ENCODE measurements at places on chromosomes 7 and 10. TPM values are rescaled to one million over a fixed set of nuclear protein-coding genes. Genes with fewer than 3 reads are reported as not detected.

DNA sequence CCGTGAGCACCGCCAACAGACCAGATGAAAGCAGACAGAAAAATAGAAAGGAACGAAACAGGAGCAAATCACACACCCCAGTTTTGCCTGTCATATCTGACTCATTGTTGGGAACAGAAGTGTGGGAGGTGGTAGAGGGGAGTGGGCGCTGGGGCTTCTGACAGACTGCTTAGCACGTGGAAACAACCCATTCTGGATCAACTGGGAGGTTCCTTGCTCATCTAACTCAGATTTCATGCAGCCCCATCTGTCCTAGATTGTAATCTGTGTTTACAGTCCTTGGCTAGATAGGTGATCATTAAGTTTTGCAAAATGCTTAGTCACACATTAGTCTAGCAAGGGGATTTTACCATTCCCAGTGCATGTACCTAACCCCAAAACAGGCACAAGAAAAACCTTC lies 154.1 kb downstream of the NRP1 start:
- H3K27me3 ChIP-seq: no peaks in the 10 kb centered on the region
- H3K27ac ChIP-seq: no peak overlapping the region
- H3K36me3 ChIP-seq: no peaks in the 10 kb centered on the region

- no peak for DNase-seq
- no peak overlapping the region for H3K4me3 ChIP-seq
- peaks cover 3% of the 10 kb centered on the region for H3K4me1 ChIP-seq
- H3K36me3 ChIP-seq: no peaks in the 10 kb centered on the region
- H3K27ac ChIP-seq: no peak overlapping the region
These were observed 55.4 kb downstream of the GLI3 start for GRCh38 chr7:42181566-42181965.

- no peaks in the 10 kb centered on the region for H3K4me1 ChIP-seq
- no peaks in the 10 kb centered on the region for H3K36me3 ChIP-seq
- no peak for DNase-seq
- H3K27ac ChIP-seq: no peak overlapping the region
- H3K27me3 ChIP-seq: no peaks in the 10 kb centered on the region
- no peak overlapping the region for H3K4me3 ChIP-seq
These were observed 5.5 kb downstream of the ADCK2 start for GRCh38 chr7:140678081-140678815.

GRCh38 chr7:15130666-15131541 lies 228.4 kb upstream of the DGKB start:
- no peaks in the 10 kb centered on the region for H3K4me1 ChIP-seq
- H3K4me3 ChIP-seq: no peak overlapping the region
- DNase-seq: no peak
- H3K27ac ChIP-seq: no peak overlapping the region

DNA sequence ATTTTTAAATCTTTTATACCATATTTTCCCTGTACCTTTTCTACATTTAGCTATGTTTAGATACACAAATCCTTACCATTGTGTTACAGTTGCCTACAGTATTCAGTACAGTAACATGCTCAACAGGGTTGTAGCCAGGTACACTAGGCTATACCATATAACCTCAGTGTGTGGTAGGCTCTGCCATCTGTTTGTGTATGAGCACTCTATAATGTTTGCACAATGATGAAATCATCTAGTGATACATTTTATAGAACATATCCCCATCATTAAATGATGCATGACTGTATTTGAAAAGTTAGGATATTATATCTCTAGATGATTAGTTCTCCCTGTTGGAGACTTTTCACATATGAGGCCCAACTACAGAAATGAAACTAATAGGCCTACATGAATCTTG lies 188.6 kb downstream of the STK31 start:
- no peak for DNase-seq
- H3K27me3 ChIP-seq: no peaks in the 10 kb centered on the region
- H3K27ac ChIP-seq: no peak overlapping the region
- no peak overlapping the region for H3K4me3 ChIP-seq
- no peaks in the 10 kb centered on the region for H3K36me3 ChIP-seq

- no peak overlapping the region for H3K27ac ChIP-seq
- H3K27me3 ChIP-seq: no peaks in the 10 kb centered on the region
- H3K4me1 ChIP-seq: no peaks in the 10 kb centered on the region
- H3K4me3 ChIP-seq: no peak overlapping the region
- no peaks in the 10 kb centered on the region for H3K36me3 ChIP-seq
These were observed 301.9 kb downstream of the AHR start for GRCh38 chr7:17600340-17600752.

- H3K4me3 ChIP-seq: no peak overlapping the region
- no peak overlapping the region for H3K27ac ChIP-seq
- H3K27me3 ChIP-seq: no peaks in the 10 kb centered on the region
- peaks cover 12% of the 10 kb centered on the region for H3K4me1 ChIP-seq
- DNase-seq: no peak
These were observed 89.6 kb downstream of the ATXN7L1 start for GRCh38 chr7:105786520-105787470.

DNA sequence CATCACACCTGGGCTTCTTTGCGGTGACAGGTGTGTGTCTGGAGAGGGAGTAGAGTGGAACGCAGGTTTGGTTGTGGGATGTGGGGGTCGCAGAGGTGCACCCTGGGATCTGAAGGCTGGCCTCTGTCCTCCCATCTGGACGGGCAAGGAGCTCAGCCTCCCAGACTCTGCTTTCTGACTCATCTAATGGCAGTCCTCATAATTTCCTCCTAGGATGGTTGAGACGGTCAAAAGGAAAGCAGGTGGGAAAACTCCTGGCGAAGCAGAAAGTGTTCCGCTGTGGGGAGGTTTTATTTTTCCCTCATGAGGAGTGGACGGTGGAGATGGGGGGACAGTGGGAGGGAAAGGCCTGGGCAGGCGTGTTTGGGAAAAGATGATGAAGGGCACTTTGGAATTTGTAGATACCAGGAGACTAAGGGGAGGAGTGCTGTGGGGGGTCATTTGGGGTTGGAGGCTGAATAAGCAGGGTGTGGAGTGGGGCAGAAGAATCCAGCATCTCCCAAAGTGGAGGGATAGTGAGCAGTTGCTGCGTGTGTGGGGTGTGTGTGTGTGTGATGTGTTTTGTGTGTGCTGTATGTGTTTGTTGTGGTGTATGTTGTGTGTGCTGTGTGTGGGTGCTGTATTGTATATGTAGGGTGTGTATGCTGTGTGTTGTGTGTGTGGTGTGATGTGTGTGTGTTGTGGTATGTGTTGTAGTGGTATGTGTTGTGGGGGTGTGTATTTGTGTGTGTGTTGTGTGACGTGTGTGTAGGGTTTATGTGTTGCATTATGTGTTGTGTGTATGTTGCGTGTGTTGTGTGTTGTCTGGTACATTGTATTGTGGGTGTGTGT lies 97.2 kb upstream of the PODXL start:
- no peak overlapping the region for H3K27ac ChIP-seq
- no peaks in the 10 kb centered on the region for H3K27me3 ChIP-seq
- no peaks in the 10 kb centered on the region for H3K36me3 ChIP-seq
- peaks cover 28% of the 10 kb centered on the region for H3K4me1 ChIP-seq

DNA sequence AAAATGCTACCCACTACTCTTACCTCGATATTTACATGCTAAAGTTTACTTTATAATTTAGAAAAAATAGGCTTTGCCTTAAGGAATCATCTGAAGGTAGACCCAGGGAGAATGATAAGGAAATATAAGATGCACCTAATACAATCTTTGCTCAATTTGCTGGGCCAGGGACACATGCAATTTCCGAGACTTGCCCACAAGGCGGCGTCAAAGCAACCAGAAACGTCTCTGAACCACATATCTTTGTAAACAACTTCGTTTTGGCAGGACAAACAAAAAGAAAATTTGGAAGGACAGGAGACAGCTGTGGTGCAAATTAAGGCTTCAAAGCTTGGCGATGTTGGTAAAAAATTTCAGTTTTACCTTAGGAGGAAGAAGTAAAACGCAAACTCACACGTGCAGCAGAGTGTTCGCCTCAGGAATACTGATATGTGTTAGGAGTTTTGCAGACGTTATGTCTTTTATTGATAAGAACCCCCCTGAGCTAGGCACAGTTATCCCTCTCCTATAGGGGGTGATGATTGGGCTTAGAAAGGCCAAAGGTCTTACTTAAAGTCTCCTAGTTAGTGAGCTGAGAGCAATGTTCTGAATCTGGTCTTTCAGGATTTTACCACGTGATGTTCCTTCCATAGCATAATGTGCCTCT lies 134.3 kb downstream of the PRKCQ start:
- no peaks in the 10 kb centered on the region for H3K4me1 ChIP-seq
- H3K36me3 ChIP-seq: no peaks in the 10 kb centered on the region
- no peak overlapping the region for H3K4me3 ChIP-seq
- no peak for DNase-seq
- H3K27me3 ChIP-seq: no peaks in the 10 kb centered on the region

TASOR2 gene
- 73.8 TPM for total RNA-seq

FOXI2 gene
- total RNA-seq: 1.0 TPM

MAT1A gene
- total RNA-seq: 2.9 TPM

SFTPA1 gene
- not detected for total RNA-seq

UBN2 gene
- total RNA-seq: 36.7 TPM
